Astrocyte of the cerebellum (primary cell): ENCODE measurements at places on chromosomes 1 and 21.

- DNase-seq: no peak
These were observed 299.5 kb upstream of the FMN2 start for GRCh38 chr1:239792157-239792556.

DNA sequence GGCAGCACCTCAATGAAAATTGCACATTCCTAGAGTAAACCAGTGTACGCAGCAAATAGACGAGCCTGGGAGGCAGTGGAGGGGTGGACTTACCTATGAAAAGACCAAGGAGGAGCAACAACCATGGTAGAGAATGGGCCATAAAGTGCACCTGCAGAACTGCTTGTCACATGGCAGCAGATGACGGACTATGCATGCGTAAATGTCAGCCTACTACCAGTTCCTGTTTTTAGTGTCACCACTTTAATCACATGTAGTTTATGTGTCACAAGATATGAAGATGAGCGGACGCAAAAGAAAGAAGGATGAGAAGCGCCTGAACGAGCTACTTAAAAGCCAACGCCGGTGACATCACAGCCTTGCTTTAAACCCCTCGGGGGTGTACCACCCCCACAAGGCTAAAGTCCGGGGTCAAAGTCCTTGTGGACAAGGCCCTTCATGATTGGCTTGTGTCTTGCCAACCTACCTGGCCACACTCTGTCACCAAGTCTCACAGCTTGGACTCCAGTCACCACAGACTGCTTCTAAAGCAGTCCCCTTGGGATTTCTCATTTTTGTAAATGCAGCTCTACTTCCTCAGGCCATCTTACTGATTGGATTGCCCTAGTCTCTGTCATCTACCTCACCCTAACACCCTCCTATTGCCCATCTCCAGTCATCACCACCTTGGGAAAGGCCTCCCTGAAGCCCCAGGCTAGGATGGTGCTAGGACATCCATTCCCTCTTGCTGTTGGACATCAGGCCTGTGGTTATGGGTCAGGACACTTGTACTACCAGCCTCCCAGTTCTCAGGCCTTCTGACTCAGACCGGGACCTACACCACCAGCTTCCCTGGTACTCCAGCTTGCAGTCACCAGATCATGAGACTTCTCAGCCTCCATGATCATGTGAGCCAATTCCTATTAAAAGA, 6.0 kb upstream of the LY9 start:
- no peak for DNase-seq

DNA sequence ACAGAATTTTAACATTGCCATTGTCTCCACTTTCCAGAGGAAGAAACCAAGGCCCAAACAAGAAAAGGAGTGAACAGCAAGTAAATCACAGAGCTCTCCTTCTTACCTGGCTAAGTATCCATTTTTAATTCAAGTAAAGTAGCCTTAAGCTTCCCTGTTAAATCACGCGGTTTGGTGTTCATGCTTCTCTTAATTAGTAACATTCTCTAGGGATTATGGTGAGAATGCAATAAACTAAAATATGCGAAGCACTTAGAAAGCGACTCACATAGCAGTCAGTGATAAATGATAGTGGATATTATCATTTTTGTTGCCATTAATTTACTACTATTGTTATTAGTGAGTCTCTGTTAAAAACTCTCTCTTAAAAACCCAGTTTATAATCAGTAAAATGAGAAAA, 630.5 kb upstream of the TMPRSS15 start:
- no peak for DNase-seq

DNA sequence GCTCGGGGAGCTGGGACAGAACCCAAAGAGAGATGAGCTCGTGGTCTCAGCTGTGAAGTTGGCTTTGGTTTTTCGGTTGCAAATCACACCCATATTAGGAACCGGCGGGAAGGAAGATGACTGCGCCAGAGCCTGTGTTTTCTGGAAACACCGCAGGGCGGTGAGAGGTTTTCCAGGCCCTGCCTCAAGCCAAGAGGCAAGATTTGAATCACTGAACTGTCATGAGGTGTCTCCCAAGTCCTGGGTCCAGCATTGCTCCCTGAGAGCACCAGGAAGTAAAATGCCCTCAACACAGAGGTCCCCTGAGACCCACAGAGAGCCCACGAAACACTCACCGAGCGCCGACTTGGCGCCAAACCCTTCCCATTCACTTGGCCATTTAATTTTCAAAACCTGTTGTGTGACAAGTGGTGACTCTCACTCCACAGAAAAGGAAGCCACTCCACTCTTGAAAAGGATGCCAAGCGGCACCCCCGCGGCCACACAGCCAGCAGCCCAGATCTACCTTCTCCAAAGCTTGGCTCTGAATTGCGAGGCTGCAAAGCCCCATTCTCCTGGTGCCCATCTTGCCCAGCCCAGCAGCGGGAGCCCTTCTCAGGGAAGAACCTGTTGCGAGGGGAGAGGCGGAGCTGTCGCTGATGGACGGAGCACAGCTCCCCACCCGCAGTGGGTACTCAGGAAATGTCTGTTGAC, 99.0 kb upstream of the RUNX3 start:
- DNase-seq: no peak

DNA sequence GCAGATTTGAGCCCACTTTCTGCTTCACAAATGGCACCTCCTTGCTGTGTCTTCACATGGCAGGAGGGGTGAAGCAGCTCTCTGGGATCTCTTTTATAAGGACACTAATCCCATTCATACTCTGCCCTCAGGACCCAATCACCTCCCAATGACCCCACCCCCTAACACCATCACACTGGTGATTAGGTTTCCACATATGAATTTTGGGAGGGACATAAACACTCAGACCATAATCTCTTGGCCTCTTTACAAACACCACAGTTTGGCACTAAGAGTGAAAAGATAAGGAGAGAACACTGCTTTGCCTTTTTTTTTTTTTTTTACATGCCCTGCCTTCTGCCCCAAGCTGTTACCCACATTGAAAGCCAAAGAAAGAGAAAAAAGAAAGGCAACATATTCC, 166.2 kb upstream of the NFIA start:
- no peak for DNase-seq
